Activated CD4-positive, alpha-beta T cell treated with anti-CD3 and anti-CD28 coated beads for 1 hour (primary cell): ENCODE measurements at places on chromosomes 12 and 14.

- DNase-seq = no peak
These were observed at the start of gene NKX2-8 for GRCh38 chr14:36582011-36582873. Gene NKX2-8, minus strand, starts transcription at chr14:36582614. Its CDS starts 225 bp downstream, at chr14:36582389.

DNA sequence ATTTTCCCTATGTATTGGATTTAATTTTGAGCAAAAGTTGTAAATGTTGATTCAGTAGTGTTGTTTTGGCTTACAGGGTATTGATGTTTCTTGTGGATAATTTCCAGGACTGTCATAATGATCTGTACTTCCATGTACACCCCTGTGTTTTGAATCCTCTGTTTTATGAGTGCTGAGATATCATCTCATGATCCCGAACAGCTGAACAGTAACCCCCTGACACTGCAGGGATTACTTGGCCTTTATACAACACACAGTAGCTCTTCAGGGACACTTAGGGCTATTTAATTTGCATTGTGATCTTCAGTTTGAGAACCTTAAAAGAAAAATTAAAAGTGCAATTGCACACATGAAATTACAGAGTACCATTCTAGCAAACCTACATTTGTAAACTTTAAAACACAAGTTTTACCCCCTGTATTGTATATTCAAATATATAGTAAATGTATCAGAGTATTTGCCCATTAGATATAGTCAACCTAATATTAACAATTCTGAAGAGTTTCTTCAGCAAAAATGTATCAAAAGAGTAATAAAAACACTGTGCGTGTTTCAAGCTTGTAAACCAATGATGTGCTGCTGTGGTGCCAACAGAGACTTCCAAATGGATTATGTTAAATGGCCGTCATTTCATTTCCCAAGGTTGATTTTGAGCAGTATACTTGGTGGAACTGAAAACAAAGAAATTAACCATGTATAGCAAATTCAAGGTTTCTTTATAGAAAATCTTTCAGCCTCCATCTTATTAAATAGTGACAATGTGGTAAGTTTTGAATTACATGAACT lies 27.9 kb upstream of the MYF6 start:
- DNase-seq = no peak

DNA sequence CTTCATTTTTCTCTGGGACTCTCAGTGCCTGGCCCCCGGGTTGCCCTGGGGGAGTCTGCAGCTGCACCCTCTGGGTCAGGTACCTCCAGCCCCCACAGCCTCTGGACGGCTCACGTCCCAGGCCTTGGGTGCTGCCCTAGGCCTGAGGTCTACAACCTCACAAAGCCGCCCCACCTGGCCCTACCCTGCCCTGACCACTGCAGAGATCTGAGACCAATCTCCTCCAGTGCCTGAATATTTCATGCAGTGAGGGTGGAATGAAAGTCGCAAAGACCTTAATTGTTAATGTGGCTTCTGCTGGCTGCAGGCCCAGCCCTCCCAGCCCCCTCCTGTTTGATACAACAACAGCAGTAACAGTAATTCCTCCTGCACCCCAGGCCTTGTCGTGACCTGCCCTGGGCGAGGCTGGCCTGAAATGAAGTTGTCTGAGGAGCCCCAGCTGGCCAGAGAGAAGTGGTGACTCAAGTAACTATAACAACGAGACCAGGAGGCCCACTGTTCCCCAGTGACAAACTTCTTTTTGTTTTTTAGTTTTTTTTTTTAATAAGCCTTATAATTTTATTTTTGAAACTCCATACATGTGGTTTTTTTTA lies 8.8 kb upstream of the CCDC85C start:
- no peak for DNase-seq

GRCh38 chr12:10088031-10088430 lies 10.8 kb downstream of the CLEC1A start:
- DNase-seq = no peak

GRCh38 chr12:132582058-132582420 lies 28.3 kb downstream of the LRCOL1 start:
- no peak for DNase-seq

- no peak for DNase-seq
These were observed 183.5 kb downstream of the ADGRD1 start for GRCh38 chr12:131137009-131137835.

DNA sequence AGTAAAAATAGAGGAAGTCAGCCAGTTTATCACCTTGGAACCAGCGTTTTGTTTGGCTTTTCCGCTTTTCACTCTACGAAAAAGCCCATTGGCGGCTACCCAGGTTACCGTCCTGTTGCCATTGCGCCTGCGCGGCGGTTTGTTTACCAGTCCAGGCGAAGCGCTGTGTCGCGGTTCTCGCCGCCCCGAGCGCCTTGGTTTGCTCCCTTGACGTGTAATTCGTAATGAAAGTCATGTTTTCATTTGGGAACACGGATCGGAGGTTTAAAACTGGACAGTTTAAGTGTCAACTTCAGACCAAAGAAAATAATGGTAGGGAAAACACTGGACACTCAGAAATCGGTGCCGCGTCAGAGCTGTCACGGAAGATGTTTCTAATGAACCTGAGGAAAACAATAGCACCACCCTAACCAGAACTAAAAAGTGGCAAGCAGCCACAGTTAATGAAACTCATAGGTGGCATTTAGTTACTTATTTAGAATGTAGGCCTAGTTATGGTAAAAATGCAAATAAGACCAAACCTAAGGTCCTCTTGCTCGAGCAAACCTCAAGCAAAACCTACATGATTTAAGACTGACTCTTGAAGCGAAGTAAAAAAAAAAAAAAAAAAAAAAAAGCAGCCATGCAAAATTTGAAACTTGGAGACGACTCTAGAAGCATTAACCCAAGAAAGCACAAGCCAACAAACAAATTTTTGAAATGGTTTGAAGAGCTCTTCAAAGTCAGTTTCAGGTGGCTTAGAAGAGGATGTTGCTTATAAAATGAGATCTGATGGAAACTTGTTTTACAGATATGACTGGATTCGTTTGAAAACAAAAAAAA lies 790 bp upstream of the GPR19 start:
- DNase-seq = peak; percentile 85

GRCh38 chr14:92939699-92940098 lies 16.7 kb downstream of the CHGA start:
- DNase-seq = no peak

GRCh38 chr14:106372870-106373652 lies 846.7 kb downstream of the TMEM121 start:
- peak; percentile 71 for DNase-seq

GRCh38 chr12:132065609-132066344 lies 78.3 kb downstream of the DDX51 start:
- DNase-seq = no peak

DNA sequence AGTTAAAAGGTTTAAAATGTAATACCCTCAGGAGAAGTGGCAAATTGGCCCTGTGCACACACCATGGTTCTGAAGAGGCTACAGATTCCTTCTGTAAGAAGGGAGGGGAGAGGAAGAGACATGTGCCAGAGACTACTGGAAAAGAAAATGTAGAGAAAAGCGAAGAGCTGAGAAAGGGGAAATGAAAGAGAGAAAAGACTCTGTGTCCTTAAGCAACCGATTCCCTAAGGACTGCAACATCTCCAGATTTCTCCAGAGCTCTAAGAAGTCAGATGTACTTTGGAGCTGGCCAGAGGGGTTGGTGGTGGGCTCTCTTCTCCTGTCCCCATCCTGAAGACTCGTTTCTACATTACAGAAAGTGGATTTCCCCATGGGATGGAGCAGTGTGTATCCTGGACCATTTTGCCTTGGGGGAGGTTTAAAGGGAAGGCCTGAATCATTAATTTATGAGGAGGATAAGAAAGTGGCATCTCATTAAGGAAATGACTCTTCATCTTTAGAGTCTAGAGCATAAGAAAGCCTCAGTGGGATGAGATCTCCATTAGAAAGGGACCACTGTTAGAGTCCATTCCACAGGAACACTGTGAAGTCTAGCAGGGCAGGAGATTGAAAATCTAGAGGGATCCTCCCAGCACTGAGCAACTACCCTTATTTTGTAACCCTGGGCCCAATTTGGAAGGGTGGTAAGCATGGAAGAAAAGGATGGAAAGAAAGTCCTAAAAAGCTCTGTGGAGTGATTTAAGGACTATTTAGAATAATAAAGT lies 45.5 kb upstream of the FUT8 start:
- no peak for DNase-seq

- no peak for DNase-seq
These were observed 32.8 kb downstream of the SIX1 start for GRCh38 chr14:60616461-60616959.

- no peak for DNase-seq
These were observed 5.3 kb downstream of the BHLHE41 start for GRCh38 chr12:26119391-26119989.

DNA sequence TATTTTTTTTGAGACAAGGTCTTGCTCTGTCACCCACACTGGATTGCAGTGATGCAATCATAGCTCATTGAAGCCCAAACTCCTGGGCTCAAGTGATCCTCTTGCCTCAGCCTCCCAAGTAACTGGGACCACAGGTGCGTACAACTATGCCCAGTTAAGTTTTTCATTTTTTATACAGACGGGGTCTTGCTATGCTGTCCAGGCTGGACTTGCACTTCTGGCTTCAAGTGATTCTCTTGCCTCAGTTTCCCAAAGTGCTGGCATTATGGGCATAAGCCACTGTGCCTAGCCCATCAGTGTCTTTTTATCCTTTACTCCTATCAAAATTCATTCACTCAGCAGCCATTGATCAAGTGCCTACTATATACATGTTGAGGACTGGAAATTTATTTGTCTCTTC lies 9.0 kb downstream of the PTPN11 start:
- DNase-seq = no peak

DNA sequence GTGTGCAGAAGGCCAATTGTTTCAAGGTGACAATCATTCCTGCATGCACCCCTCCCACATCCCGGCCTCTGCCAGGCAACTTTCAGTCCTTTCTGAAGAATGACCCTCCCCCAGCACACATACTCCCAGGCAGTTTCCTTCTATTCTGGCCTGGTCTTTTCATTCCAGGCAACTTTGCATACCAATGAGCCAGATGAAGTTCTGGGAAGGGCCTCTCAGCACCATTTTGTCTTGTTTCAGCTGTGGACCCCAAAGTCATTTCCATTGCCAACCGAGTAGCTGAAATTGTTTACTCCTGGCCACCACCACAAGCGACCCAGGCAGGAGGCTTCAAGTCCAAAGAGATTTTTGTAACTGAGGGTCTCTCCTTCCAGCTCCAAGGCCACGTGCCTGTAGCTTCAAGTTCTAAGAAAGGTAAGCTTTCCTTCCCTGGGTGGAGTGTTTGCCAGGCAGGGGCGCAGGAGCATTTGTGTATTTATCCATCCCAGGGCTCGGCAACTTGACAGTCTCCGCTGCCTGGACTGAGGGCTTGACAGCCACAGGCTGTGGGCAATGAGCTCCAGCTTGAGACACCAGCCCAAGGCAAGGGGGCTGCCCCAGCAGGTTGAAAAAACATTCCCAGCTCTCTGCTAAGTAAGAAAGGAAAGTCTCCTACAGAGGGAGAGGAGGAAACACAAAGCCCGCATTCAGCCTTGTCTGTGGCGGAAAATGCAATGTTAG lies 16.4 kb downstream of the BCL2L14 start:
- DNase-seq = no peak

GRCh38 chr12:71478270-71478669 lies 38.7 kb downstream of the LGR5 start:
- DNase-seq = no peak

- DNase-seq = no peak
These were observed 167.6 kb downstream of the NAV3 start for GRCh38 chr12:77998236-77998786.

DNA sequence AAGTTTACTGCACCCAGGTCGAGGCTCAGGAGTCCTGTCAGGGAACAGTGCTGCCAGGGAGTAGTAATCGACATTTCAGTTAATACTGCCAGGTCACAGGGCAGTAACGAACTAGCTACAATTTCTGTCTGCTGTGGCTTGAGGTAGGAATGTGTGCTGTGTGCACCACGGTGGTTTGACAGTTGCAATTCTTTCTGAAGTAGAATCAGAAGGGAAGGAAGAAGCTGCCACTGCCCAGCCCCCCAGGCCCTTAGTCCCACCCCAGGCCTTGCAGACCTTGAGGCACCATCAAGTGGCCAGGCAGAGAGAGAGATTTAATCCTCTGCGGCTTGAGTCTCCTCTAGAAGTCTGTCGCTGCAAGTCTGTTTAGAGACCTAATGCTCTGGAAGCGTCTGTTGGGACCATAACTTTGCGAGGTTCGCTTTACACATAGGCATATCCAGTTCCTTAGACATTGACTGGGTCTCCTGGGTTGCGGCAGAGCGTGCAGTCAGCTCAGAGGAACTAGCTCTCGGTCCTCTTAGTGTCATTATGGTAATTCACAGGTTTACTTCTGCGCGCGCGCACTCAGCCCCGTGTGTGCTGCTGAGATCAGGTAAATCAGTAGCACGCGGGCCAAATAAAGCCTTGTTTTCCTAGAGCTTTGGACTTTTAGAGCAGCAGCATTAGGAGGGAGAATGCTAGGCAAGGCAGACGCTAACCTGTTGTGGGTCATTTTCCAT lies 9.8 kb downstream of the NKX2-1 start:
- DNase-seq = no peak

- DNase-seq = no peak
These were observed 161.9 kb downstream of the EMP1 start for GRCh38 chr12:13358391-13358905.

- DNase-seq = no peak
These were observed 1116.5 kb upstream of the TMEM132C start for GRCh38 chr12:127150479-127150878.

- DNase-seq = no peak
These were observed 741.7 kb downstream of the VRK1 start for GRCh38 chr14:97538749-97539410.

GRCh38 chr12:26109343-26109881 lies 15.4 kb downstream of the BHLHE41 start:
- DNase-seq = no peak

GRCh38 chr14:95216008-95216407 lies 58.7 kb upstream of the DICER1 start:
- DNase-seq = no peak

DNA sequence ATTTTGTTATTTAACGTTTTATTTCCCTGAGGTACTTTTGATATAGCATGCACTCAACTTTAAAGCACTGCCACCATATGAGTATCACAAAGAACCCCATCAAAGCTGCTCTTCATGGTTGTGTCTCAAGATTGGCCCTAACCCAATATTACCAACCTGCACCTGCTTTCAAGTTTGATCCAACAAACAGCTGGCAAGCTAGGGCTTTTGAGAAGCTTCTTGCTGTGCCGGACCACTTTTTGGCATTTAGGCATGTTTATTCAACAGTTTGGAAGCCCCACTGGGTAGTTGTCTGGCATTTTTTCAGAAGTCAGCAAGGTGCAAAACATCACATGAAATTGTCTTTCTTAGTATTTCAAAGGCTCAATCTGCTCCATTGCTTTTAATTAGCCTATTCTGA lies 137.2 kb upstream of the PLEKHA5 start:
- DNase-seq = no peak

- peak; percentile 80 for DNase-seq
These were observed at the start of gene NUDT14 for GRCh38 chr14:105180592-105181548. Gene NUDT14, minus strand, starts transcription at chr14:105181312. Its CDS starts 103 bp downstream, at chr14:105181209.
